CD8-positive, alpha-beta memory T cell (primary cell): ENCODE measurements at places on chromosomes 2 and 18.

DNA sequence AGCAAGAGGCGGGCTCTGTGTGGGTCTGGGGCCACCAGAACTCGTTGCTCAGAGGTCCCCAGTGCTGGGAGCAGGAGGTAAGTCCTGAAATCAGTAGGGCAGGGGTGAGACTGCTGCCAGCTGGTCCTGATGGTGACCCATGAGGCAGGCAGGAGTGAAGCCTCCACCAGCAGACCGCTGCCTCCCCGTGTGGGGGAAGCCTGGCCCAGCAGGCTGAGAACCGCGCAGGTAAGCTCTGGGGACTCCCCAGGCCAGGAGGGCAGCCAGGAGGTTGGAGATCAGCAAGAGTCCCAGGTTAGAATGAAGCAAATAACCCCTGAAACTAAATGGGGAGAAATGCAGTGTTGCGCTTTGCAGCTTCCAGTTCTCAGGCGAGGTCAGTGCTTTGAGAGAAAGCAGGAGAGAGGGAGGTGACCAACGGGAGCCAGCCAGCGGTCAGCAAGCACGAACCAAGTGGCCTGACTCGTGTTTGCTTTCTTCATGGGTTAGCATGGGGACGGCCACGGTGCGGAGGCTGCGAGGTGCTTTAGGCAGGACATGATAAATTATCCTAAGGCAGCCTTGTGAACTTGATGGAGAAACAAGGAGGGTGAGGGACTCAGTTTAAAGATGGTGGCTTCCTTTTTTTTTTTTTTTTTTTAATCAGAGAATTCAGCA lies 26.2 kb downstream of the INHBB start:
- DNase-seq: no peak

DNA sequence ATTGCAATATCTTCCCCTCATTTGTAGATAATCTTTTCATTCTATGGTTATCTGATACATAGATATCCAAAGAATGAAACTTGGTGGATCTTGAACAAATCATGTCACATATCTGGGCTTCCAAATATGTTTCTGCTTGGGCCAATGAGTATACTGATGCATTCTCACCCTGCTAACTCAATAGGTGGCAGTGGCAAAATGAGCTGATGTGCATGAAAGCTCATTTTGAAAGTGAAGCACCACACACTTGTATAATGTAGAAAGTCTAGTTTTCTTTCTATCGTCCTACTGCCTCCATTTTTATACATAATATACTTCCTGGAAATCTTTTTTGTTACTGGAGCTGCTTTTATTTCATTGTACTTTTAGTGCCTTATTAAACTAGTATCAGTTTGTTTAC lies 208.2 kb downstream of the PRKCE start:
- no peak for DNase-seq

GRCh38 chr2:106274668-106275067 lies 80.6 kb upstream of the UXS1 start:
- DNase-seq: no peak

DNA sequence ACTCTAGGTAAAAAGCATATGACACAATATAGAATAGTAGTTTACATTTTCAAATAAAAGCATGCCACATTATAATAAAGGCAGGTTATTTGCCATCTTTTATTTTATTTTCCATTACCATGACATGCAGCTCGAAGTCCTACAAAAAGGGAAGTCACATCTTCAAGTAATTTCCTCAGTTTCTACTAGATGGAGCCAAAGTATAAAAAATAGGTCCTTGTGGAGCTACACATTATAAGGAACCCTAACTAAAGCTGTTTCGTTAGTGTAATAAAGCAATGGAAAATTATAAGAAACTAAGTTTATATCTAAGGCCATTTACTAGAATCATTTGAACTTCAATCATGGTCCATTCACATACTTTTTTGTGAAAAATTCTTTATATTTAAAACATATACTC lies 674.5 kb downstream of the KCNJ3 start:
- no peak for DNase-seq

- DNase-seq: no peak
Observed at GRCh38 chr2:118320658-118321057, 232.4 kb downstream of the INSIG2 start.

DNA sequence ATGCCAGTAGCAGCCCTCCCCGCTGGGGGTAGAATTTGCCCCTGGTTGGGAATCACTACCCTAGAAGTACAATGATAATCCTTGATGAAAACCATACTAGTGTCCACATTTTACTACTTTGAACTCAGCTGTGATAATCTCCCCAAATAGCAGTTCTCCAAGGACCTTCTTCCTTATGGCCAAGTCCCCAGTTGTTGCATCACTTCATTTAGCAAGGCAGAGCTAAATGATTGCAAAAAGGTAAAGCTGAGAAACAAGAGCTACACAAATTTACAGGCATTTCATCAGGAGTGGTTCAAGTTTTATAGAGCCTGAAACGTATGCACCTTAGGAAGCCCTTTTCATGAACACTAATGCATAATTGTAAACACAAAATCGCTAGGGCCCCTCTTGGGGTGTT lies 44.9 kb upstream of the REL start:
- no peak for DNase-seq

- no peak for DNase-seq
Observed at GRCh38 chr2:21727101-21727500, 603.3 kb downstream of the TDRD15 start.

- no peak for DNase-seq
Observed at GRCh38 chr2:8452979-8453903, 228.6 kb upstream of the ID2 start.

GRCh38 chr2:196000551-196000950 lies 68.1 kb downstream of the DNAH7 start:
- no peak for DNase-seq

DNA sequence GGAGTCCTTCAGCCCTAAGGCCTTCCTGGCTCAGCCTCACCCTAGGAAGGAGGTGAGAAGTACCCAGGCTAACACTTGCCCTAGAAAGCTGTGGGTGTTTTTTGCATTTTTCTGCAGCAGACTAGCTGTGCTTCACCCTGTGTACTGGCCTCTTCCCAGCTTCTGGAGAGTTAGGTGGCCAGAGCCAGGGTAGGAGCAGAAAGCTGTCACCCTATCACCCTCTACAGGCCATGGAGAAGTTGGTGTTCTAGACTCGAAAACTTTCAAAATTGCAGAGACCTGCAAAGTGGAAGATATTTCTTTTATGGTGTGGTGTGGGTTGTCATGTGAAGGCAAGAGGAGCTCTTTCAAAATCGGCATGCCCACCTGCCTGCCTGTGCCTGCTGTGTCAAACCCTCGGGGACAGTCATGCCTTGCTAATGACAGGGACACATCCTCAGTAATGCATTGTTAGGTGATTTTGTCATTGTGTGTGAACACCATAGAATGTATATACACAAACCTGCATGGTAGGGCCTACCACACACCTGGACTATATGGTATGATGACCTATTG lies 29.8 kb downstream of the EHD3 start:
- DNase-seq: no peak

DNA sequence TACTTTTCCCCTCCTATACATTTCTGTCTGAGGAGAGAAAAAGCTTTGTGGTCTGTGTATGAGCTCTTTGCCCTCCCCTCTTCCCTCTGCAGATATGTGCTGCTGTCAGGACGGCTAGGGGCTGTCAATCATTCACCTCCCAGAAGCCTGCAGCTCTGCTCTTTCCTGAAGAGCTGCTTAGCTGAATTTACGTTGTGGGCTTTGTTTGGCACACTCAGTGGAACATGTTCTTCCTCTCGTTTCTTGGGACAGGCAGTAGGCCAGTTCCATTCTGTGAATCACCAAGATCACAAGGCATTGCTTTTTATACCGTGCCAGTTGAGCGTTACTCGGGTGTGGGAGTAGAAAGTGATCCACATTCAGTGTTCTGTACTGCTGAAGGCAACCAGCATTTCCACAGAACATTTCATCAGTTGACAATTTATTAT lies 136.7 kb downstream of the LAMA3 start:
- DNase-seq: no peak

- no peak for DNase-seq
Observed at GRCh38 chr2:121689356-121689755, 40.1 kb upstream of the CLASP1 start.

- DNase-seq: no peak
Observed at GRCh38 chr2:186590350-186590758, 498 bp downstream of the ITGAV start.

- no peak for DNase-seq
Observed at GRCh38 chr2:49715597-49715996, 561.3 kb upstream of the FSHR start.

DNA sequence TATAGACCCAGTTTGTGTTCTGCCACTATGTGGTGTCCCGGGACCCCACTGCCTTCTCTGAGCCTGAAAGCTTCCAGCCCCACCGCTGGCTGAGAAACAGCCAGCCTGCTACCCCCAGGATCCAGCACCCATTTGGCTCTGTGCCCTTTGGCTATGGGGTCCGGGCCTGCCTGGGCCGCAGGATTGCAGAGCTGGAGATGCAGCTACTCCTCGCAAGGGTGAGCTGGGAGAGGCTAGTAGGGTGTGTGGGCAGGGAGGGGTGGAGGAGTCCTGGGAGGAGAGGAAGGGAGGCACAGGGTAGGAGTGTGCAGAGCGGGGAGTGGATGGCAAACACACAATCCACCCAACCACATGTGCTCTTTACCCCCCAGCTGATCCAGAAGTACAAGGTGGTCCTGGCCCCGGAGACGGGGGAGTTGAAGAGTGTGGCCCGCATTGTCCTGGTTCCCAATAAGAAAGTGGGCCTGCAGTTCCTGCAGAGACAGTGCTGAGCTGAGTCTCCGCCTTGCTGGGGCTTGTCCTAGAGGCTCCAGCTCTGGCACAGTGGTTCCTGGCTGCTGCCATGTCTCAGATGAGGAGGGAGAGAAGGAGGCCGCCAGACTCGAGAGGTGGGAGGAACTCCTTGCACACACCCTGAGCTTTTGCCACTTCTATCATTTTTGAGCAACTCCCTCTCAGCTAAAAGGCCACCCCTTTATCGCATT lies 16.9 kb downstream of the PRKAG3 start:
- no peak for DNase-seq

DNA sequence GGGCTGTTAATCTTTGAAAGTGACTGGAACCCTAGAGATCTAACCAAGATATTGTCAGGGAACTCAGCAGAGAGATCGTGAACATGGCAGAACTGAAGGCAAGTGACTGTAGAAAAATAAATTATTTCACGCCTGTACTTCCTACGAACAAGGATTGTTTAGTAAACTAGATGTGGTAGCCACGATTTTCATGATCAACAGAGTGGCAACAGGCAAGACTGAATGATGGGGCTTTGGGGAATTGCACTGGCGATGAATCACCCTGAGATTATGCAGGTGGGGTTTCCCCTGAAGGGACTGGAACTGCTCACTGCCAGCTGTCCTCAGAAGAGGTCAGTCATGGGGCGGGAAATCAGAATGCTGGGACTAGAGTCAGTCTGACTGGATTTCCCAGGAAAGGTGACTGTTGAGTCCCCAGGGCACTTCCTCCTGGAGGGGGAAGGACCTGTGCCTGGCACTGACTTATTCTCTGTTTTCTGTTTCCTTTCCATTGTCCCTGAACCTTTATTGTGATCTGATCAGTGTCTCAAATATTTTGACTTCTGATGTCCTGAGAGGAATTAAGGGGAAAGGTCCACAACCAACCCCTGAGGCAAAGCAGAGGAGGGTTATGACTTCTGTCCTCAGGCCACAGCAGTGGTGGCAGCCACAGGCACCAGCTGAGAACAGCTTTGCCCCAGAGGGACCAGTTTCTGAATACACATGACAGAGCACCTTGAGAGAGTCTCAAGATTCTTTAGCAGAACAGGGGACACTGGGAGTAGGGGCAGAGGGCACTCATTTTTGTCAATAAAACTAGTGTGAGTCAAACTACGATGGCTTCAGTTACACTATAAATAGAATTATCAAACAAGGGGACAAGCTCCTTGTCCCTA lies 70.0 kb downstream of the NAB1 start:
- DNase-seq: no peak

GRCh38 chr2:196136151-196136550 lies 35.2 kb downstream of the STK17B start:
- DNase-seq: no peak

DNA sequence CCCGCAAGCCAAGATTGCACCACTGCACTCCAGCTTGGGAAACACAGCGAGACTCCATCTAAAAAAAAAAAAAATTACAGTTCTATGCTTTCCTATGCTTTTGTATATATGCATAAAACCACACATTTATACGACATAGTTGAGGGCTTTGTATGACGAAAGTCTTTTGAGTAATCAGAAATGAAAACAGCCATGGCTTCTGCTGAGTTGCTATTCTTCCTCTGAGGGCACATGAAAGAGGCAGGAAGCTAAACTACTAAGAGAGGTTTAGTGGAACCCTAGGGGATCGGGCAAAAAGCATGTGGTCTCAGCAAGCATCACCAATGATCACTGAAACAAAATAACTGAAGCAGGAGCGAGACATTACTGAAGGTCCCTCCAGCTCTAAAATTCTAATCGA lies 99.6 kb downstream of the ZAP70 start:
- DNase-seq: no peak

DNA sequence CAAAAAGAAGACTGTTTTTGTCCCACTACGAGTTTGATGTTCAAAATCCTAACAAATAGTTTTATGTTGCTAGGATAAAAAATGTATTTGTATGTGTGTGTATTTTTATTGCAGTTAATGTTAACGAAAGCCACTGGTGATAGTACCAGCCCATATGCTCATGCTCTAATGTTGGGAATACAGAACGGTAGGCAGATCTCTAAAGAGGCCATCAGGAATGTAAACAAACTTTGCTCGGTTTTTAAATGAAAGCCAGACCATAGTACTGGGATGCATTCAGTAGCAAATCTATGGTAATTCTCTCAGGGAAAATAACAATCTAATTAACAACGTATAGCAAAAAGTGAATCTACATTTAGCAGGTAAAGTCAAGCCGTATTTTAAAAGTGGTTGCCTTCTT lies 208.1 kb downstream of the NEDD4L start:
- no peak for DNase-seq

DNA sequence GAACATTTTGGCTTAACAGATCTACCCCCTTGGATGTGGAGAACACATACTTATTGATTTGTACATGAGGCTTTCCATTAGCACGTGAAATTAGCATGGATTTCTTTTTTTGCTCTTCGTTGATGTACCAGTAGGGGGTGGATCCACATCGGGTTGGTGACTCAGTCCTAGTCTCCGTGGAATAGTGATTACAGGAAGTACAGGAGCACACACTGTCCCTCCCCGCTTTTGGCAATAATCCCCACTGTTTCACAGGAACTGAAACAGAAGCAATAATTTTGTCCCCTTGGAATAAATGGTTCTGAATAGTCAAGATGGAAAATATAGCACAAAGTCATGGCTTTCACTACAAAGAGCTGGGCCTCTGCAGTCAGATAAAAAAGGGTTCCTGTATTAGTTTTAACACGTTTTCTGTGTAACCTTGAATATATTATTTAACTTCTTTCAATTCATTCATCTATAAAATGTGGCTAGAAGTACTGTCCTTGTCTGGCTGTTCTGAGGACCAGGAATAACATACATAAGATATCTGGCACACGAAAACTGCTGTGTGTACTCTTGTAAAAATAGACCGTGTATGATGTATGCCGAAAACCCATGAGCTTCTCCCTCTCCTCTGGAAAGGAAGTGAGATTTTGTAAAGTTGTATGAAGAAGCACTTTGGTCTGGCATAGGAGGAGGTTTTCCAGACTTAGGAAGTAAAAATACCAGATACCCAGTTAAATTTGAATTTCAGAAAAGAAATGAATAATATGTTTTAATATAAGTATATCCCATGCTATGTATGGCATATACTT lies 229.2 kb downstream of the GALR1 start:
- DNase-seq: no peak
